ENCODE measurements at places on chromosomes 11 and 22.

GRCh38 chr11:119339589-119340334, 921 bp downstream of the C1QTNF5 start:
- no peak for DNase-seq

- DNase-seq = no peak
Measured at GRCh38 chr11:121210445-121211080, 82.0 kb upstream of the SC5D start.

- no peak for DNase-seq
Measured at GRCh38 chr22:39989633-39990032, 5.1 kb upstream of the FAM83F start.

DNA sequence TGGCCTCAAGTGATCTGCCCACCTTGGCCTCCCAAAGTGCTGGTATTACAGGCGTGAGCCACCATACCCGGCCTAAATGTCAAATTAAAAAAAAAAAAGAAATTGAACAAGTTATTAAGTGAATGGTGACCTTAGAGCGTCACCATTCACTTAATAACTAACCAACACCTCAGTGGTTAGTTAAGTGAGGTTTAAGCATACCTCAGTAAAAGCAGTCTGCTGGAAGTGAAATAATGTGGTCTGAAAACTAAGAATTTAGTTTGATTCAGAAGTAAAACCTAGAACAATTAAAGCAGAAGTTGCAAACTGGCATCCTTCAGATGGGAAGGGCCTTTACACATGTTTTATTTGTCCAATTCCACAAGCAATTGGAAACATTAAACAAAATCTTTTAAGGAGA, 71.5 kb downstream of the FCHSD2 start:
- DNase-seq = no peak

DNA sequence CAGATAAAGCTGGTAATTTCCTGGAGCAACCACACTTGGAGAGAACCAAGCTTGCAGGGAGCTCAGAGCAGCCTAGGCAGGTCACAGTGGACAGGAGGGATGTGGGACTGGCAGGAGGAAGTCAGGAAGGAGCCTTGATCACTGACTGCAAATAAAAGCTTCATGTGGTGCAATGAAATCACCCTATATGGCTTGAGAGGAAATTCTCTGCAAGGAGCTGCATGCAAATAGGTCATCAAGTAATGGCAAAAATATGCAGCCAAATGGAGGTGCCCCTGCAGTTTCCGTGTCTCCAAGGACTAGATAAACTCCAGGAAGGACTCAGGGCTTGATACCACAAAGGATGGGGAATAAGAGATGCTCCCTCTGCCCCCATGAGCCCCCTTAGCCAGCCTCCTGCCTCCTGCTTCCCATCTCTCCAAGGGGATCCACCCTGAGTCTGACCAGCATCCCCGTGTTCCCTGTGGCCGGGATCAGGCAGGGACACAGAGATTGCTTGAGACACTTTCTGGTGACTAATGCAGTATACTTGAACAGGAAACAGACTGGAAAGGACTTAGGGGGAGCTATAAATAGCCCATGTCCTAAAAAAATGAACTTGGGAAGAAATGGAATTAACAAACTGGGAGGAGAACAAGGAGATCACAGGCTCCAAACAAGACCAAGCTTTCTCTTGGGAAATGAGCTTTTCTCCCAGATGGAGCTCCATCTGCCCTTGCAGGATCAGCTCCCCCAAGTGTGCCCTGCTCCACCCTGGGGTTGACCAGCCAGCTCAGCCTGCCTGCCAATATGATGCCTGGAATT, 23.9 kb upstream of the MICAL2 start:
- no peak for DNase-seq

GRCh38 chr11:56089697-56090096, 3.4 kb upstream of the OR8I2 start:
- DNase-seq = no peak

DNA sequence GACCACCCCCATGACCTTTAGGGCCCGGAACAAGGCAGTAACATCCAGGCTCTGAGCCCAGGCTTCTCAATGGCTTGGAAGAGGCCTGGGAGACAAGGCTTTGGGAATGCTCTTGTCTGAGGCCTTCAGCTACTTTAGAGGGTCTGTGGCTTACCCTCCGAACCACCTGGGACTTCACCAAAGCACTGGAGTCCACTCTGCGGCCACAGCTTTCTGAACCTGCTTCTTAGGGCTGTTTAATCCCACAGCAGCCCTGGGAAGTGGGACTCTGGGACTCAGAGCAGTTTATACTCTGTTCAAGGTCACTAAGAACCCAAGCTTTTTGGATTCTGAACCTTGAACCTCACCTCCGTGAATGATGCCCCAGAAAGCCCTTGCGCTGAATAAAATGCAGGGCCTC, 30.7 kb upstream of the ALX4 start:
- no peak for DNase-seq

GRCh38 chr11:79919350-79919749, 478.5 kb upstream of the TENM4 start:
- no peak for DNase-seq

- DNase-seq = no peak
Measured at GRCh38 chr22:18031695-18032454, 7.5 kb upstream of the MICAL3 start.

DNA sequence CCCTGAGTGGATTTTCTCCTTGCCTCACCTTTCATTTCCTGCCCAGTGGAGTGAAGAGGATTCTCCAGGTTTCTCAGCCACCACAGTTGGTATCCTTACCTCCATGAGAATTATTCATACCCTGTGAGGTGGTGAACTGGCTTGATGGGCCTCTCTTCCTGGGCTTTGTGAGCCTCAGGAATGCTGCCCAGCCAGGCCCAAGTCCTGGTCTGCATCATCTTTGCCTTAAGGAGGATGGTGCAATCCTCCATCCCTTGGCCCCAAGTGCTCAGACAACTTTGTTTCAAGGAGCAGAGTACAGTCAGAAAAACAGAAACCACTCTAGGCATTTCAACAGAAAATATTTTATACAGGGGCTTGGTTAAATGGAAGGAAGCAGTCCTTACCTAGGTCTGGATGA, 114.2 kb upstream of the CADM1 start:
- DNase-seq = no peak

DNA sequence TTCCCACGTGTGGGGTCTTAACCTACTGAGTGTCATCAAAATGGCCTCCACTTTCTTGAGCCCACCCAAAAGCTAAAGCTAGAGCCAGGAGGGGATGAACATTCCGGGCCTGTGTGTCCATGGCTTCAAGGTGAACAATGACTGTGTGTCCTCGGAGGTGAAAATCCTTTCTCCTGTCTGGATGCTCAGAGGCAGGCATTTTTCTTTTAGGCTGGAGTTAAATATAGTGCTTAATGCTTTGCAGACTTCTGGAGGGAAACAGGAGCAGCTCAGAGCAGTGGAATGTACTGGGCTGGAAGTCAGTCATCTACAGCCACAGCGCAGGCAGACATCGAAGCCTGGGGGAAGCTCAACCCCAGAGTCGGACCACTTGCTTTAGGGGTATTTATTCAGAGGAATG, 68.6 kb upstream of the TMEM45B start:
- no peak for DNase-seq

DNA sequence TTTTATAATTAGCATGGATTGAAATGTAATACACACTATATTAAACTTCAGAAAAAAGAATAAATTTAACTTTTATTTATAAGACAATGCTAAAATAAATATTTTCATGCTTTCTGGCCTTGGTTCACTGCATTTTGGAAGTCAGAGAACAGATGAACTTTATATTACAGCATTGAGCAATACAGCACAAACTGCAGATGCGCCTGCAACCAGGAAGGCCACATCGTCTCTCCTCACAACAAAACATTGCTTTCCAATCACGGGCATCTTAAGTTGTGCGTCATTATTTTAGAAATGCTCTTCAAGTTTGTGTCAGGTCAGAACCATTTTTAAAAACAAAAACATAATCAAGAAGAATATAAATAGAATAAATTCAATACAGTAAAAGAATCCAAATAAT, 89.3 kb upstream of the CEP126 start:
- no peak for DNase-seq

DNA sequence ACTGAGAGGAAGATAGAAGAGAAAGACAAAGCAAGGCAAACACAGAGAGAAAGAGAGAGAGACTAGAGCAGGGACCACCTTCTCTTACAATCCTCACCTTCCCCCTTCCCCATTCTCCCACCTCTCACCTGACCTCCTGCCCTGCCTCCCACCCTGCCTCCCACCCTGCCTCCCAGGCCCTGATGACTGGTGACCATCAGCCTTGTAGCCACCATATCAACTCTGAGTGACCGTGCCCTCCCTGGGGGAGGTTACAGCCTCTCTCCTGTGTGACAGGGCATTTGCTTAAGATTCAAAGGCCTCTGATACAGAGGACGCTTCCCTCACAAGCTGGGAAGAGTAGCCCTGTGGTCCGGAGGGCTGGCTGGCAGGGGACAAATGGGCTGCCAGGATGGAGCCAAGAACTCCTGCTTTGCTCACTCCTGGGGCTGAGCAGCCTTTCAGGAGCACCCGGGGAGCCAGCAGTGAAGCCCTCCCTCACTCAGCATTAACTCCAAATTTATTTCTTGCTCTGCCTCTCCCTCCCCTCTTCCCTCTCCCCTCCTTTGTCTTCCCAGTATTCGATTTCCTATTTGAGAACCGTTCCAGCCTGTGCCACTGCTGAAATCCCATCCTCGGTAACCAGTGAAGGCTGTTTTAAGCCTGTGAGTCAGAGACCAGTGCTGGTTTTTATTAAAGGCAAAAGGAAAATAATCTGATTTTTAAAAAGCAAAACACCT, 125.2 kb upstream of the SYT13 start:
- no peak for DNase-seq

DNA sequence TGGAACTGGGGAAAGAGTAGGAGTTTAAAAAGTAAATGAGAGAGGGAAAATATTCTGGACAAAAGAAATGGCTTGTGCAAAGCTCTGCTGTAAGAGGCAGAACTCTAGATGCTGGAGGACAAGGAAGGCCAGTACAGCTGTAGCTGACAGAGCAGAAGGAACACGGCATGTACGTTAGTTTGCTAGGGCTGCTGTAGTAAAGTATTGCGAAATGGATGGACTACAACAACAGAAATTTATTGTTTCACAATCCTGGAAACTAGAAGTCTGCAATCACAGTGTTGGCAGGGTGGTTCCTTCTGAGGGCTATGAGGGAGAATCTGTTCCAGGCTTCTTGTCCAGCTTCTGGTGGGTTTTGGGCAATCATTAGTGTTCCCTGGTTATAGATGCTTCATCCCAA, 454.4 kb downstream of the NTM start:
- DNase-seq = peak; percentile 4

DNA sequence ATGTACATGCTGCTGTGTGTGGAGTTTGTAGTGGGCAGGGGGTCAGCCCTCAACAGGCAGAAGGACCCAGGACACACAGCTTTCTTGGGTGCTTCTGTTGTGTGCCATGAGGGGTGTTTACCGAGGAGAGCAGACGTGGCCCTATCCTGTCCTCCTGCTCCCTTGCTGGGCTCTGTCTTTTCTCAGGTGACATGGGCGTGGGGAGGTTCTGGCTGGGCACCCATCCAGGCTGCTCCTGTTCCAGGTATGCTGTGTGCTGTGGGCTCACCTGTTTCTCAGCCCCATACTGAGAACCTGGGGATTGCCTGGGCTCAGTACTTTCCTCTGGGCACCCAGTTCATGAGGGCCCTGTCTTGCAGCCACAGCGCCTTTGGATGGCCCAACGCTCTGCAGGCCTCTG, 23.3 kb downstream of the MICALL1 start:
- no peak for DNase-seq

- DNase-seq = no peak
Measured at GRCh38 chr11:92830377-92831155, 138.9 kb upstream of the MTNR1B start.

GRCh38 chr11:44915621-44916020, 35.1 kb downstream of the TP53I11 start:
- DNase-seq = peak; percentile 51

DNA sequence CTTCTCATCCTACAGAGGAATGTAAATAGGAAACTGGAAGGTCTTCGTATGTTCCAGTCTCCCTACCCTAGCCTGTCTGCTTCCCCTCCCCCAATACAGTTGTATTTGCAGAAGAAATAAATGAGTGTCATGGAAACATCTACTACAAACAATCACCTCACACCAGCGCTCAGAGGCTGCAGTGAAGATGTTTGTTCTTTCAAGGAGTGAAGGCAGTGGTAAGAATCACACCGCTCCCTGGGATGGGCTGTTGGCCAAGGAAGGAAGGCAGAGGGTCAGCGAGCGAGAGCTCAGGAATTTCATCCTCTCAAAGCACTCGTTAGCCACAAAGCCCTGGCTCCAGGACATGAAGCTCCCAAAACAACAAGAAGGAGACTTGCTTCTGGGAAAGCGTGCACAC, 1.1 kb upstream of the IGSF9B start:
- DNase-seq = no peak

DNA sequence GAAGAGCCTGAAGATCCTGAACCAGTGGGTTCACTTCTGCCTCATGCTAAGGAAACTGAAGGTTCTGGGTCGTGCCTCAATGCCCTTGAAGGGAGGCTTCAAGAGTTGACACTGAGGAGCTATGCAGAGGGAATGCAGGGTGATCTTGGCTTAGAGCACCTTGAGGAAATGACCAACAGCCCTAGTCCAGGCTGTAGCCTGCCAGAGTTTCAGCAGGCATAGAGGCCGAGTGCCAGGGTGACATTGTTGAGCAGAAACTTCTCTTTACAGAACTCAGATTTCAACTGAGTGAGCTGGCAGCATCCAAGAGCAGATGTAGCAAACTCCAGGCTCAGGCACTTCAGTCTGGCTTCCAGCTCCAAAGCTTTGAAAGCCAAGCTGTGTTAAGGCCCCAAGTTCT, 23.1 kb upstream of the CAPRIN1 start:
- no peak for DNase-seq

DNA sequence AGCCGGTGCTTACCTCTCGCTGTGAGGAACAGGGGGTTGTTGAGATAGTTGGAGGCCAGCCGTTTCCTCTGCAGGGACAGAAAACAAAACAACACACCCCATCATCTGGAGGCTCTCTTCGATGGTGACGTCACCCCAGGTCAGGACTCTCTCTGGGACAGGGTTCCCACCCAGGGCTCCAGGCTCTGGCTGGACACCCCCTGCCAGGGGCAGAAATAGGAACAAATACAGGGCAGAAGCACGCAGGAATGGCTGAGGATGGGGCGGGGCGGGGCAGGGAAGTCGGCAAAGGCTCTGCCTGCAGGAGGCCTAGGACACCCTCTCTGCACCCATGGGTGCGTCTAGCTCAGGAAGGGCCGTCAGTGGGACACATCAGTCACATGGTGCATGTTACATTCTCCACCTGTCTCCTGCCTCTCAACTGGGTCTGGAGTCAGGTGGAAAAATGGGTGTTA, 118.5 kb downstream of the PHF21B start:
- DNase-seq = no peak

All from CD4-positive, alpha-beta T cell (primary cell).